ENCODE measurements at places on chromosomes 3 and 15. TPM values are rescaled to one million over a fixed set of nuclear protein-coding genes. Genes with fewer than 3 reads are reported as not detected.
A peak's percentile ranks its signal among the peaks of the same experiment; 100 is the strongest.

Gene P4HTM
- total RNA-seq, result 48.4 TPM

Gene GPR87
- 0.33 TPM for total RNA-seq

Gene AADAC
- not detected for total RNA-seq

Gene SCN11A
- not detected for total RNA-seq

Gene SPINT1
- 4.9 TPM for total RNA-seq

Gene SLC22A13
- total RNA-seq, result 0.28 TPM

Gene ACSBG1
- not detected for total RNA-seq

Gene AHSG
- total RNA-seq, result not detected

Gene ENTPD3
- not detected for total RNA-seq

DNA sequence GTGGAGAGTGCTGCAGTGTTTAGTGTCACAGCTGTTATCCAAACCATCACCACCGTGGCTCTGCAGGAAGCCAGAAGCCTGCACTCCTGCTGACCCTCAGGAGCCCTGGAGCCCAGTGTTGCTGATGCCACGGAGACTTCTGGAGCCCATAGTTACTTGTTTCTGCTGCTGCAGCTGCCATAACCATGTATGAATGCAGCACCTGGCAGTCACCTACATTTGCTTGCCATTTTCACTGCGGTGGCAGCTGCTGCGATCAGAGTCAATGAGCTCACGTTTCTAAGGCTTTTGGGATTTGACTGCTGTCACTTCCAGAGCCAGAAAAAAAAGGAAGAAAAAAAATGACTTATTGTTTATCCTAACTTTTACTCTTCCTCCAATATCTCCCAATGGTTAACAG lies 299.2 kb upstream of the THRB start:
- DNase-seq, result no peak

- DNase-seq, result no peak
Observed at GRCh38 chr3:10632125-10632524, 126.7 kb upstream of the ATP2B2 start.

DNA sequence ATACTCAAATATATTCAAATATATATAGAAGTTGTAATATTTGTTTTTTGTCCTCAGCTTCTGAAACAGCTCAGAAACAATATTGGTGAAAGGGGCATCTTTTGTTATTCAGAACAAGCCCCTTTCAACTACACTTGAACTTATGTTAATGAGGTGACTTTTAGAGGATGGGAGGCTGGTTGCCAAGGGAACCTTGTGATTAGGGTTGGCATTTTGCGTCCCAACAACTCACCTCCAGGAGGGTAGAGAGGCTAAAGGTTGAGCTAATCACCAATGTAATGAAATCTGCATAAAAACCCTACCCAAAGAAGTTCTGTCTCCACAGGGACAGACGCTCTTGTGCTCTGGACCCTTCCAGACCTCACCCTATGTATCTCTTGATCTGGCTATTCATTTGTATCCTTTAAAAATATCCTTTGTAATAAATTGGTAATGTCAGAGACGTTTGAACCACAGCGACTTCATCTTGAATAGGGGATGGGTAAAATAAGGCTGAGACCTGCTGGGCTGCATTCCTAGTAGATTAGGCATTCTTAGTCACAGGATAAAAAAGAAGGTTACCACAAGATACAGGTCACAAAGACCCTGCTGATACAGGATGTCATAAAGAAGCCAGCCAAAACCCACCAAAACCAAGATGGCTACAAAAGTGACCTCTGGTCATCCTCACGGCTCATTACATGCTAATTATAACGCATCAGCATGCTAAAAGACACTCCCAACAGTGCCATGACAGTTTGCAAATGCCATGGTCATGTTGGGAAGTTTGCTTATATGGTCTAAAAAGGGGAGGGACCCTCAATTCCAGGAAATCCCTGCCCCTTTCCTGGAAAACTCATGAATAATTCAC lies 111.1 kb downstream of the FMN1 start:
- no peak for DNase-seq

GRCh38 chr3:37709946-37710640 lies 151.6 kb upstream of the CTDSPL start:
- DNase-seq, result no peak

GRCh38 chr3:124885466-124886167 lies 1.5 kb downstream of the ITGB5 start:
- DNase-seq, result no peak

DNA sequence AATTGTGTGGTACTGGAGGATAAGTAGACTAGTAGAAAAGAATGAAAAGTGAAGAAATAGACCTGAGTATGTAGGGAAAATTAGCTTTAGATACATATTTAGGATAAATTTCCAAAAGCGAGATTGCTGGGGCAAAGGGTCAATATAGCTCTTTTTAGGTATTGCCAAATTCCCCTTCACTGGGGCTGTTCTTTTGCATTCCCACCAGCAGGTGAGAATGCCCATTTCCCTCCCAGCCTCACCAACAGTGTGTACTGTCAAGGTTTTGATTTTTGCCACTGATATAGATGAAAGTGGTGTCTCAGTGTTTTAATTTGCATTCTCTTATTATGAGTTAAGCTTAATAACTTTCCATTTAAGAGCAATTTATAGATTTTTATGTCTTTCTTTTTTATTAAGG lies 35.7 kb upstream of the BHLHE40 start:
- no peak for DNase-seq

- no peak for DNase-seq
Observed at GRCh38 chr3:151818361-151818760, 4.4 kb downstream of the AADAC start.

DNA sequence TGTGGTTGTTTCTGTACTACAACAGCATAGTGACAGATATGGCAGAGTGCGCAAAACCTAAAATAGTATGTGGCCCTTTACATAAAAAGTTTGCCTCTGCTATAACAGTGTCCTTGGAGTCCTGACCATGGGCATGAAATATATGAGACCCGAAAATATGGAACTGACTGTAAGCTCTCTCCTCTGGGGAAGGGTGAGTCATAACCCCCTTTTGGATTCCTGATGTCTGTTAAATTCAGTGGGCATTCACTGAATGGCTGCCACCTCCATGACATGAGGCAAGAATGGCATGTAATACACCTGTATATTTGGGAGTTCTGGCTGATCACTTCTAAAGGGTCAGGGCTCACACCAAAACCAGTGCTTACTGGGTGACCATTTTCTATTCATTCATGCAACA lies 6.1 kb downstream of the TBC1D2B start:
- DNase-seq, result no peak

DNA sequence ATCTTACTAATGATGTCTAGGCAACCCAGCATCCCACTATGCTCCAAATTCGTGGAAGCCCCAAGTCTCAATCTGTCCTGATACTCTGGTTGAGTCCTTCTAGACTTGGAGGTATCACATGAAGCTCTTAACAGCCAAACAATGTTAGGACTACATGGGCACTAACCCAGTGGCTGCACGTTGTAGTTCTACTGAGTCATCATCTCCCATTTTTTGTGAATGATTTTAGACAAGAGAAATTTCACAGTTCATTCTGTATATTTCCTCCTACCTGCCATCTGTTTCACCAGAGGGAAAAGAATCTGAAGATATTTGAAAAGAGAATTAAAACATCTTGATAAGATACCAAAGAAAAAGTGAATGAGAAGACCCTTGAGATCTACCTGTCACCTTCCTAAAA lies 9.8 kb upstream of the WWTR1 start:
- no peak for DNase-seq

DNA sequence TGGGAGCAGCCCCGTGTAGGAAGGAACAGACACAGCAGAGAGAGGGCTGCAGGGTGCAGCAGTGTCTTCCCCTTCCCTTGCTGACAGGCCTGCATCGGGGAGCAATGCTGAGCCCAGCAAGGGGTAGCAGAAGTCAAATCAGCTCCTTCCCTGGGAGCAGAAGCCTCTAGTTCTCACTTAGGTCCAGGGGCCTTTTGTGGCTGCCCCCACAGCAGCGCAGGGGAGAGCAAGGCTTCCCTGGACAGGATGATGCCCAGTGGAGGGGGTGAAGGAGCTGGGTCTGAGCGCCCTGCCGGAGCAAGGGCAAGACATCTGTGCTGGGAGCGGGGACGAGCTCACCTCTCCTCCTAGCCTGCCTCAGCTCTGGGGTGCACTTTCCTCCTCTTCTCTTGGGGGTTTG lies 827 bp downstream of the PLCB2 start:
- DNase-seq, result peak; percentile 39

- no peak for DNase-seq
Observed at GRCh38 chr15:33126559-33127290, 67.8 kb downstream of the FMN1 start.

DNA sequence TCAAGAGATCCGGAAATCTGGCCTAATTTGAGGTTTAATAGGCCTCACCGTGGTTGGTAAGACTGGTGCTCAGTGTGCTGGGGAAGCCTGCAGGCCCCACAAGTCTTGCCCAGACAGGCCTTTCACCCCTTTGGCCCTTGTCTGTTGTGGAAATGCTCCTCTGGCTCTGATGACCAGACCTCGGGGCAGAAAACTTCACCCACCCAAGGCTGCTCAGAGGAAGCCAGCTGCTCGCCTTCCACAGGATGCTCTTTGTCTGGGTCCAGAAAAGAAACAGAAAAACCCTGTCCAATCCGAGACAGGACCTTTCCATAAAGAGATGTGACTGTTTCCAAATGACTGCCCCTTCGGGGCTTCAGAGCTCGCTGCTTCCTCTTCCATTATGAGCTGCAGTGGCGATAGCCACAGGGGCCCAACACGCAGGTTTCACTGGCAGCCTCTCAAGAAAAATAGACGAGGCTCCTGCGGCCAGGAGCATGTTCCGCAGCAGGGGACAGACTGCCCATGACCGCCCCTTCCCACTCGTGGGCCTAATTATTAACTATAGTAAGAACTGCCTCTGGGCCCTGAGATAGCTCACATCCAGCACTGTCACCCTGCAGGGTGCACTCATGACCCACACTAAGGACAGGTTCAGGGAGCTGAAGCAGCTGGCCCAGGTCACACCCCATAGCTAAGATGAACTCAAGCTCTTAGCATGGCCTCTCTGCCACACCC lies 6.8 kb upstream of the SNX22 start:
- no peak for DNase-seq

DNA sequence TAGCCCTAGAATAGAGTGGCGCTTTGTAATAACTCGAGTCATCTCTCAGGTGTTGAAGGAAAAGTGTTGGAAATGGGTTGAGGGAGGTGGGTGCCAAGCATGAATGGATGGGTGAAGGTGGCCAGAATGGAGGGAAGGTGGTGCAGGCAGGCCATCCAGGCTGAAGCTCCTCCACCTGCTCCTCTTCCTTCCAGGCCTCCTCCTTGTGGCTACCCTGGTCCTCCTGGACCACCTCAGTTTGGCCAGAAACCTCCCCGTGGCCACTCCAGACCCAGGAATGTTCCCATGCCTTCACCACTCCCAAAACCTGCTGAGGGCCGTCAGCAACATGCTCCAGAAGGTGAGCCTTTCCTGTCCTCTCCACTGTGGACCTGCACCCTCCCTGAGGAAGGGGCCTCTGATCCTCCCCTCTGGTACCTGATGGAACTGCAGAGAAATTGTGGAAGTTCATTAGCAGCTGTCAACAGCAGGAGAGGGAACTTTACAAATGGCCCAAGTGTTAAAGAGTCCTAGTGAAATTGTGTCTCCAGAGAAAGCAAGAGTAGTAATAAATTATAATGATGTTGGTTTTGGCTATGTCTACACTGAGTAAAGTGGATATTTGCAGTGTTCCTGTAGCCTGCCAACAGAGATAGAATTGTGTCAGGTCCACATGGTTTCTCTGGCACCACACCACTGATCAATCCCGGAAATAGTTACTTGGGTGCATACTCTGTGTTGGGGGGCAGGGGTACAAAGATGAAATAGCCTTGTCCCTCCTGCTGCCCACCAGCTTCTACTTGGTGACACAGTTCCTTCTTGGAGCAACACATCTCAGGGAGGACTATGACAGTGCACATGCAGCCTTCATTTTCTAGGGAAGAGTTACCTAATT lies 1.6 kb downstream of the IL12A start:
- DNase-seq, result no peak

DNA sequence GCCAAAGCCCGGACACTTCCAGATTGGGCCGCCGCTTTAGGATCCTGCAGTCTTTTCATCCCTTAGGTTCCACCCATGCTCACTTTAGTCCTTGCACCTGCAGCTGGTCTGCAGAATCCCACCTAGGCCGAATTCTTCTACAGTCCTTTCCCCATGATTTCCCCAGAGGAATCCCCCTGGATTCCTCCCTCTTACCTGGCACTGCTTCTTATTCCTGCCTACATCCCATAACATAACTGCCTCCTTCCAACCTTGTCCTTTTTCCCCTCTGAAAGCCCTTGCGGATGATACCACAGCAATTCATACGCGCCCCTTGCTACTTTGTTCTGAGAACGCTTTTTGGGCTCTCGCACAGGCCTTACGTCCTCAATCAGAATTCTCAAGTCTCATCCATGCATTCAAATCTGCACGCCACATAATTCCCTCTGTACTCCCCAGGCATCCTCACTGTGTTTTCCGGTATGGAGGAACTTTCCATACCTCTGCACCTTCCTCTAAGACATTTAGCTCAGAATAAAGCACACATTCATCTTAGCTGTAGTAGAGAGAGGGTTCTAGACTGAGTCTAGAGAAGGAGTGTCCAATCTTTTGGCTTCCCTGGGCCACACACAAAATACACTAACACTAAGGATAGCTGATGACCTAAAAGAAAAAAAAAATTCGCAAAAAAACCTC lies 619 bp downstream of the EIF2AK4 start:
- DNase-seq, result no peak

DNA sequence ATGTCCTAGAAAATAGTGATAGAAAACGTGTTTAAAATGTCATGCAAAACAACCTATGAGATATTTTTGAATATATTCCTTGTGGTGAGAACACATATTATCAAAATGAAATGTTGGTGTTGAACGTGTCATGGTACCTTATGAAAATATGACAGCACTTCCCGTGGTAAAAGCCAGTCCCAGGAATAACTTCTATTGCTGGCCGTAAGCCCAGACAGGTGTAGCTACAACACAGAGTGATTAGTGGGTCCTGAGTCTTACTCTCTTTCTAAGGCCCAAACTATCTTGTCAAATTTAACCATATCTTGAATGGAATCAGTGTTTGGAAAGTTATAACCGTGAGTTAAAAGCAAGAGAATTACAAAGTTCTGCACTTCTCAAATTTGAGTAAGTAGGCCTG lies 24.1 kb downstream of the RARB start:
- no peak for DNase-seq

GRCh38 chr3:170044795-170045244 lies 7.0 kb downstream of the GPR160 start:
- no peak for DNase-seq

DNA sequence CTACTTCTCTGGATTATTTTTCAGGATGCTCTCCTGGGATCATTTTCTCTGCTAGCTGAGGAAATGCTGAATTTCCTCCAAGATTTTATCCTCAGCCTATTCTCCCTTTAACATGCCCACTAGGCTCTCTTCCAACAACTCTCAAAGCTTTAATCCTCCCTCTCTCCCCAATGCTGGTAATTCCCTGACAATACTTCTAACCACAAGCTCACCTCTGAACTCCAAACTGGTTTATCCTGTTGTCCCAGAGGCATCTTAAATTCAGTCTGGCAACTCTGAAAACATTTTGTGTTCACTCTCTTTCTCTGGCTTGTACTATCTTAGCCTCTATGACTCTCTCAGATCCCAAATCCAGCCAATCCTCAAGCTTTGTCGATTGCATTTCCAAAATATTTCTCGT lies 490.3 kb downstream of the MECOM start:
- DNase-seq, result no peak

Measured in activated CD4-positive, alpha-beta memory T cell treated with anti-CD3 and anti-CD28 coated beads, Interleukin-2, amount 10 ng/mL, durations not matched to agents 7 days and 5 days (primary cell).